A549 (cell line): ENCODE measurements at places on chromosomes 12 and 14.

- DNase-seq: no peak
These were observed 29.6 kb downstream of the IFNG start for GRCh38 chr12:68129979-68130378.

- DNase-seq: no peak
These were observed 22.7 kb downstream of the HIF1A start for GRCh38 chr14:61718039-61718438.

GRCh38 chr12:69423037-69423905 lies 46.9 kb upstream of the FRS2 start:
- DNase-seq: no peak

DNA sequence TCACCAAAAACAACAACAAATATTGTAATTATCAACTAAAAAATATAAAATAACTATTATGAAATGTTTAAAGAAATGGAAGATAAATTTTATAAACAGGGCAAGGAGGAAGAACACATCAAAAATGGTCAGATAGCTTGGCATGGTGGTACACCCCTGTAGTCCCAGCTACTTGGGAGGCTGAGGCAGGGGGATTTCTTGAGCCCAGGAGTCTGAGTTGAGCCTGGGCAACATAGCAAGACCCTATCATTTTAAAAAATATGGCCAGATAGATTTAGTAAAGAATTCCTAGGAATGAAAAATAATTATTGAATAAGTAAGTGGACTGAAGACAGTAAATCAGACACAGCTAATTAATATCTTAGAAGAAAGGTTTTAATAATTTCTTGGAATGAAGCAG lies 32.6 kb downstream of the ITPR2 start:
- DNase-seq: no peak

DNA sequence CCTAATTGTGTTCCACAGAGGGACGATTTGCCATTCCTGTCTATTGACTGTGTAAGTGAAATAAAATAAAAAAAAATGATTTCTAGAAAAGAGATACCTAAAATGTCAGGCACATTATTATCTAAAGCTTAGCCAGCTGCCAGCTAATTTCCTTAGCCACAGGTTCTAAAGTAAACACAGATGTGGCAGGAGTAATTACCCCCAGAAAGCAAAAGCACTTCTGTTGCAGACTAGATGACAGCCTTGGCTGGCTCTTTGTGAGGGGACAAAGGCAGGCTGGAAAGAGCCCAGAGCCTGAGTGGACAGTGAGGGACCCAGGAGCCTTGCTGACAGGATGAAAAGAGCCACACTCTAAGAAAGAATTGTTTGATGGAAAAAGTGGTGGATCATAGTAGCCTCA lies 418.1 kb downstream of the LRIG3 start:
- no peak for DNase-seq
